ENCODE measurements at places on chromosomes 6 and 20. TPM values are rescaled to one million over a fixed set of nuclear protein-coding genes. Genes with fewer than 3 reads are reported as not detected.

DNA sequence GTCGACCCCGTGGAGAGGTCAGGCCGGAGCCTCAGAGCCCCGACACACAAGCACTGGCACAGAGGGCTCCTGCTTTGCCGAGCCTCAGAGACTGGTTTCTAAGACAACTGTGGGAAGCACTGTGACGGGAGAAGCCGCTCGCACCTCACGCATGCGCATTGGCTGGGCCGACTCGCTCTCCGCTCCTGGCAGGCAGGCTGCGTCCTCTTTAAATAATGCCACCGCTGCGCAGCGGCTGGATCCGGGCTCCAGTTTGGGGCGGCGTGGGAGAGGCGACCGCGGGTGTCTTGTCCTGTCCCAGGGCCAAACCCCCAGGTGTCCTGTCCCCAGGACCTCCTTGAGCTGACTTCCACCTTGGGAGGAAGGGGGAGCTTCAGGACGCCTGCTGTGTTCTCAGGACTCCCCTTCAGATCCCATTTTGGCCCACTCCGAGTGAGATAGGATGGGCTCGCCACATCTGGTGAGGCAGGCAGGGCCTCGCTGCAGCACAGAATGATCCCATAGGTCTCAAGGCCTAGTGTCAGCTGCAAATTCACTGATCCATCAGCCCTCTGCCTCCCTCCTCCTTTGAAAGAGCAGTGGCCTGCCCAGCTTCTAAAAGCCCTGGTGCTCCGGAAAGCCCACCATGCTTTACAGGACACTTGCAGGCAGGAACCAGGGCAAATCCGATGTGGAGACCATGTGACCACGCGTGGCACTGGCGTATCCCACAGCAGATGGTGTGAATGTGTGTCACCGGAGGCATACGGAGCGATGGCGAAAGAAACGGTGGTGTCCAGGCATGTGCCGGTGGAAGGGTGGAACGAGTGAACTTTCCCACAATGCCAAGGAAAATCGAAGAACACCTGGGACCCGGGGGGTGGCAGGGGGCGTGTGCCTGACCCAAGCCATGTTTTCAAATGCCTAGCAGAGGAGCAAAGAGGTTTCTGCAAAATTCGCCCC is 169.3 kb upstream of the ZNF337 start:
- peak; percentile 54 for DNase-seq

GRCh38 chr20:21159658-21160380 is 33.9 kb downstream of the KIZ start:
- DNase-seq, result no peak

GRCh38 chr6:37038292-37039198 is 33.1 kb downstream of the FGD2 start:
- no peak for DNase-seq

GRCh38 chr6:27128311-27129094 is 119.0 kb upstream of the PRSS16 start:
- no peak for DNase-seq

- DNase-seq, result no peak
Observed at GRCh38 chr20:2283706-2284423, 11.9 kb upstream of the TGM3 start.

DNA sequence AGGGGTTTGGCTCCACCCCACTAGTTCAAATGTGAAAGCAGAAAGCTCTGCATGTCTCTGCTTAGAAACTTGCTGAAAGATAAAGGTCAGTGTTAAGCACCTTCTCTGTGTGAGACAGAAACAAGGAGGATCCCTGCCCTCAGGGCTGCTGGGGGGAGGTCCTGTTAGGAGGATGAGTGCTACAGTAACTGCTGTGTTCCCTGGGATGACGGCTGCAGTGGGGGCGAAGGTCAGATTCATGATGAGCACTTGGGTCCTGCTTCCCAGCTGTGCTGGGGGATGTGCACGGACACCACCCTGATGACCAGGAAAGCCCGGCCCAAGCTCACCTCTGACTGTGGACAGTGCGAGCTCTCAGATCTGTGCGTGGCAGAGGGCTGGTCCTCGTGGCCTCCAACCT is 252.6 kb downstream of the DLL1 start:
- no peak for DNase-seq

DNA sequence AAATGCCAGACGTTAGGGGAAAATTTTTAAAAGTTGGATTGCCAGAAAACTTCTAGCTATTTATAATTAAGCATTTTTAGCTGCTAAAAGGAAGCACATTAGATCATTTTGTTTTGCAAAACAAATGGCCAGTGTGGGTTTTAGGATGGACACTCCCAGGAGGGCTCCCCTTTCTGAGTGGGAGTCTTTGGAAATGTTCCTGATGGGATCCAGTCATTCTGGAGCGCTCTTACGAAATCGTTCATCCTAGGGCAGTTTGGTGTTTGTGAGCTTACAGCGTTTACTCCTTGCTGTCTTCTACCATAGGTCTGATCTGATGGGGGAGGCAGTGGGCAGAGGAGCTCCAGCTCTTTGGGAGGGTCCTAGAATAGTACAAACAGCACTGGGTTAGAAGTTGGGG is 14.7 kb downstream of the GNAS start:
- no peak for DNase-seq

DNA sequence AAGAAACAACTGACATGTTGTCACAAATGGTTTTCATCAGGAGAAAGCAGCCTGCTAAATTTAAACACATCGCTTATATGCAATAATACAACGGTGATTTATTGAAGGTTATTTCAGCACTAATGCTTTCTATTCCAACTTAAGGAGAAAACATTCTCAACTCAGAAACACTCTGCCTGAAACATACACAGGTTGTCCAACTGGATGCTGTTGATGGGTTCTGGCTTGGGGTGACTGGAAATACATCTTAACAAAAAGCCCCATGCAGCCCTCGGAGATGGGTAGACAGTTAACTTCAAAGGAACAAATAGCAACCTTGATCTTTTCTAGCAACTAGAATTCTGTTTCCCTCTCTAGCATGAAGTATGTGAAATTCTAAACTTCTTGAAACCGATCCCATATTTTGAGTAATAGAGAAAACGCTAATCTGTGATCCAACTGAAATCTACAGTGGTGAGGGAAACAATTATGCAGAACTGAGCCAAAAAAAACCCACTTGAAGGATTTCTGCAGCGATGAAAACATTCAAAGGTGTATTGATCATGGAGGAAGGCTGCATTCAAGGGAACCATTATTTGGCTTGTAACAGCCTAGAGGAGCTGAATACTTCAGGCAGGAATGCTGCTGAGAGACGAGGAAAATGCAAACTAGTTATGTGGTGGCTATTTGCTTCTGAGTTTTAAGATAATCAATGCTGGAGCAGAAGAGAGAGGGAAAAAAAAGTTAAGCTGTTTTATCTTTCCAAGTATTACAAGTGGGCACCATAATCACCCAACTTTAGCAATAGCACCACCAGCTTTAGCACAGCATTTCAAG is 6.9 kb downstream of the ZMYND8 start:
- DNase-seq, result no peak

DNA sequence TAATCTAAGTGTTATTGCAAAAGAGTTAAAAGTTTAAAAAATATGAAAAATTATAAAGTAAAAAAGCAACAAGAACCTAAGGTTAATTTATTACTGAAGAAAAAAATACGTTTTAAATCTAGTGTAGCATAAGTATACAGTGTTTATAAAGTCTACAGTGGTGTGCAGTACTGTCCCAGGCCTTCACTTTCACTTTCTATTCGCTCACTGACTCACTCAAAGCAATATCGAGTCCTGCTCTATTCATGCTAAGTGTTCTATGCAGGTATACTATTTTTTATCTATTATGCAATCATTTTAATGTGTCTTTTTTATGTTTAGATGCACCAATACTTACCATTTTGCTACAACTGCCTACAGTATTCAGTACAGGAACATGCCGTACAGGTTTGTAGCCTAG is 113.0 kb downstream of the MANEA start:
- DNase-seq, result no peak

- no peak for DNase-seq
Observed at GRCh38 chr6:136921381-136921935, 643 bp upstream of the SLC35D3 start.

DNA sequence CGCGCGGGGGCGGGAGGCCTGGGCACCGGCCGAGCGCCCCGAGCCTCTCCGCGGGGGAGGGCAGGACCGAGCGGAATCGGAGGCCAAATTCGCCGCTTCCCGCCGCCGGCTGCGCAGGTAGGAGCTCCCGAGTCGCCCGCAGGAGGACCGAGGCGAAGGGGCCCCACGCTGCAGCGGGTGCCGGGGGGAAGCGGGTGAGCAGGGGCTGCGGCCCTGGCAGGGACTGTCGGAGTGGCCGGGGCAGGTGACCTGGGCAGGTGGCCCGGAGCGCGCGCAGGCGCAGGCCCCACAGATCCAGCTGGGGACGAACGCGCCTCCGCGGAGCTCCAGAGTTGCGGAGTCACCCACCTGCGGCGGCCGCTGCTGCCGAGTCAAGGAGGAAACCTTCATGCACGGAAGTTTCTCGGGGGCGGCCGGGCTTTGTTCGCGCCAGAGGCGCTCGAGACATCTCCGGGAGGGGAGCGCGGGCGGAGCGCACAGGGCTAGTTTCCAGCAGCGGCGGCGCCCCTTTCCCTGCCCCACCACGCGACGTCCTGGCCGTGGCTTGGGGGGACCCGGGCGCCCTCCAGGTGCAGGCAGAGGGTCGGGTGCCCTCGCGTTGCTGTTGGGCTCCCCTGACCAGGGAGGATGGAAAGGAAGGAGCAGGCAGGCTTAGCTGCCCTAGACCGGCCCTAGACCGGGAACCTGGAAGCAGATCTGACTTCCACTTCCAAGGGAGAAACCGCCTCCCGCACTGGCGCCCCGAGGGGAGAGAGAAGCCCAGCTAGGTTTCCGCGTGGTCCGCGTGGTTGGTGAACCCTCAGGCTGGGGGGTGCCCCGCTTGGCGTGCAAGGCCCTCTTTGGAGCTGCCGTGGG is 590 bp downstream of the SLCO4A1 start:
- peak; percentile 37 for DNase-seq

- no peak for DNase-seq
Observed at GRCh38 chr6:150025201-150025917, at the start of gene RAET1L. Gene RAET1L, minus strand, starts transcription at chr6:150025532. Its CDS starts 61 bp downstream, at chr6:150025471.

DNA sequence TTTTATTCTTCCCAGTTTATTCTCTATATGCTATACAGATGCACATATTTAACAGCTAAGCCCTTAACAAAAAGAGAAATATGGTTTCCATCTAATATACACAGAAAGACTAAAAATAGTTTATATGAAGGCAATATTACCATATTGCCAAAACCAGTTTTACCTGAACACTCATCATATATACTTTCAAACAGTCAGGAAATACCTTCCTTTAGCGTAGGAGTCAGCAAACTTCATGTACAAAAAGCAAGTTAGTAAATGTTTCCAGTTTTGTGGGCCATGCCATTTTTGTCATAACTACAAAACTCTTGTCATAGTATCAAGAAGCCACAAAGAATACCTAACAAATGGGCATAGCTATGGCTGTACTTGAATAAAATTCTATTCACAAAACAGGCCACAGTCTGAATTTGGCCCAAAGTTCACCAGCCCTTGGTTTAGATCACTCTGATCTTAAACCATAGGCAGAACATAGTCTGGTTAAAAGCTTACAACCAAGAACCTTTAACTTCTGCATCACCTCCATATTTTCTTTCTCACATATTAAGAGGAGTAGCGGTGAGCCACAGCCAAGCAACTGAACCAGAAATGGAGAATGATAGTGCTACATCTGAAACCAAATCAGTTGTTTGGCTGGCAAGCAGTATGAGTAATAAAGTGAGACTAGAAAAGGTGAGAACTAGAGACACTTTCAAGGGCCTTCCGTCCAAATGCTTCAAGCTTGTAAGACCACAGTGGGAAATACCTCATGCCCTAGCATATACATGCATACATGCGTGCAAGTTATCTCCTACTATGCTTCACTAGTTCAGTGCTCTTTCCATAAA is 116.6 kb downstream of the PTPRK start:
- no peak for DNase-seq

CAGE1 gene
- total RNA-seq, result 0.57 TPM

ENTPD6 gene
- total RNA-seq, result 62.5 TPM

TCF15 gene
- total RNA-seq, result not detected

BPIFB1 gene
- total RNA-seq, result not detected

HNF4A gene
- not detected for total RNA-seq

Data from T-helper 17 cell (primary cell).